ENCODE measurements at places on chromosomes 2 and 18.
A peak's percentile ranks its signal among the peaks of the same experiment; 100 is the strongest.

GRCh38 chr2:112204411-112204810, 50.4 kb downstream of the ZC3H8 start:
- DNase-seq, result peak; percentile 14

DNA sequence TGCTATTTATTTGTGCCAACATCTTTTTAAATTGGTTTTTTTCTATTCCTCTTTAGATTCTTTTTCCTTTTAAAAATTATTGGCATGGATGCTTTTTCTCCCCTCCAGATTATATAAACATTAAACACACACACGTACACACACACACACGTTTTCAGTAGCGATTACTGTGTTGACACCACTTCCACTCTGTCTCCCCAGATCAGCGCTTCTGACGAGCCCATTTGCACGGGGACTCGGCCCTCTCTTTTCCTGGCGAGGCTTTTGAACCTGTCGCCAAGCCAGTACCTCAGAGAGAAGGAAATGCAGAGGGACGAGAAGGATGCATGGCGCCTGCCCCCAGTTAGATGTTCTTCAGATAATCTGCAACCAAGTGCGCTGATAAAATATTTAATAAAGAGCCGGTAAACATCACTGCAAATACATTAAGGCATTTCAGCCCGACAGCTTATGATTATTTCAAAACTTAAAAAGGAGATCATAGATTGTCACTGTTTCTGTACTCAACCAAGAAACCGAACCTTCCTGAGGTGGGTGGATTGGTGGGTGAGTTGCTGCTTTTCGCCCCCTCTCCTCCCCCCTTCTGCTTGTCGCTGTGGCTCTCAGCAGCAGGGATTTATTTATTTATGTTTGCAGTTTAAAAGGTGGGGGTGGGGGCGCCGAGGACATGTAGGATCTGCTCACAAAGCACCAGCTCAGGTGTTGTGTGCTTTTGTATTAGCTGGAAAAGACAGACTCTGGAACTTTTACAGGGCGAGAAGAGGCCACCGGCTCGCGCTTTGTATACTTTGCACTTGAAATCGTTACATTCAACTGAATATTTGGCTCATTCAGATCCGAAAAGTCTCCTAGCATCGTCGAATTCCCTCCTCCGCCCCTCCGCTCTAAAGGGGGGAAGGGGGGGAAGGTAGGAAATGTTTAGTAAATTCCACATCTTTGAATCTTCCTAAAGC, 787 bp upstream of the TBR1 start:
- DNase-seq, result peak; percentile 14

- no peak for DNase-seq
These were observed 318.1 kb upstream of the EPAS1 start for GRCh38 chr2:45979065-45979464.

DNA sequence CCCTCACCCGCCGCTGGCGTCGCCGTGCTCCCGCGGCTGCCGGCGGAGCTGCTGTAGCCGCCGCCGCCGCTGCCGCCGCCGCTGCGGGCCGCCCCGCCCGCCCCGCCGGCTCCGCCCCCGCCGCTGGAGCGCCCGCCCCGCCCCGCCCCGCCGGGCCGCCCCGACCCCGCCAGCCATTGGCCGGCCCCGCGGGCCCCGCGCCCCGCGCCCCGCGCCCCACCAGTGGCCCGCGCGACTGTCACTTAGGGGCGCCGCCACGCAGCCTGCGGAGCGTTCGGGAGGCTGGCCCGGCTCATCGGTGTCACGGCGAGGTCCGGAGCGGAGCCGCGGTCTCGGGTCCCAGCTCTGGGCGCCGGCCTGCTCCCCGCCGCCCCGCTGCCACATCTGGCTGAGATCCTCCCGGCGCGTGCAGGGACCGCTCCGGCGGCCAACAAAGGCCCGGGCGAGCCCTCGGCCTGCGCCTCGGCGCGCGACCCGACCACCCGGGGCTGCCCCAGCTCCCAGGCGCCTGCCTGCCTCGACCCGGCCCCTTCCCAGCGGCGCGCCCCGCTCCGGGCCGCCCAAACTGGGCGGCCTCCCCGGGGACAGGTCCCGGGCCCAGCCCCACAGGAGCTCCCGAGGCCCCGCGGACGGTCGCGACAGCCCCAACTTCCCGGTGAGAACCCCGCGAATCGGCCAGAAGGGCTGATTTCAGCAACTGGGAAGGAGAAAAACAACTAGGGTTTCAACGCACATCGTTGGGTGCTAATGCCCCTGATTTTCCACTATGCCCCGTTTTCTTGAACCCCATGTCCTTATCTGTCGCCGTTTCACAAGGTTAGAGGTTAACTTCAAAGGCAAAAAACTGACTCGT, at the start of gene MGAT4A:
Gene MGAT4A, minus strand, starts transcription at position 92 of the 853 bp plus-strand sequence. CDS start 4,800 bp downstream, outside the sequence.
- DNase-seq, result peak; percentile 47

GRCh38 chr18:22613788-22614187, 196.1 kb upstream of the CTAGE1 start:
- DNase-seq, result no peak

DNA sequence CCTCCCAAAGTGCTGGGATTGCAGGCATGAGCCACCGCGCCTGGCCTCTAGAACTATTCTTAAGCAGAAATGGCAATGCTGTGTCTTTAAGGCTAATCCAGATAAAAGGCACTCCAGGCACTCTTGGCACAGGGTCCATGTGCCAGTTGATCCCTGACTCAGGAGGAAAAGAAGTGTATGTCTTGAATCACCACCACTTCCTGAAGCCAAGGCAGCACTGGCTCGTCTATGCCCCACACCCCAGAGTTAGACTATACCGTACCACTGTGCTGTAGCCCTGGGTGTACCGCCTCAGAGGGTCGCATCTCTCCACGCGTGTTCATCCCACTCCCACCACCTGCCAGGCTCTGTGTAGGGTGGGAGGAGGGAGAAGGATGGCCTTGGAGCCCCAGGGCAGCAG, 9.0 kb downstream of the TNFRSF11A start:
- no peak for DNase-seq

DNA sequence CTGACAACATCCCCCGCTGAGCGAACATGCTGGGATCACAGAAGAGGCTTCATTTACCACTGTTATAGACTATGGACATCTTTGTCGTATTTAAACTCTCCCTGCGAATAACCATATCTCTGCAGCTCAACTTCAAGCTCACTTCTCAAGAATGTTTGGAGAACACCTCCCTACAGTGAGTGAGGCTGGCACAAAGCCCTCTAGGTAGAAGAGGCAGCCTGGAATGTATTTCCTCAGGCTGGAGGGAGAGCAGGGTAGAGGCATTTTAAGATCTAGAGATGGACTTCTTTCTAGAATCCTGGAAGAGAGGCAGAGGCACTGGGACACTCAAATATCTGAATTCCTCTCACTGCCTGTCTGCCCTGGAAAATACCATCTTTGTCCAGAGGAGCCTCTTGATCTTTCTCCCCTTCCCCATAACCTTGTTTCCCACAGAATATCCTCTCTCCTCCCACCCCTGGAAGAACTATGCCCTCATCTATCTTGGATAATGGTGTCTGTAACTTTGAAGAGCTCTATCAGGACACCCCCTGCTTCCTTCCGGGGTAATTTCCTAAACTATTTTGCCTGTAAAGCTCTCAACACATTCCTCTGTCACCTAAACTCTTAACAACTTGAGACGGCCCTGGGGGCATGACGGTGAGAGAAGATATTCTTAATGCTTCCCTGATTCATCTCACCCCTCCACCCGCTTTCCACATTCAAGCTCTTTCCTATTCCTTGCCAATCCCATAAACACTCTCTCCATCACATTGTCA, 2.4 kb upstream of the ANTXR1 start:
- DNase-seq, result no peak

GRCh38 chr2:118974103-118974993, 32.4 kb downstream of the MARCO start:
- no peak for DNase-seq

- DNase-seq, result no peak
These were observed 689.0 kb upstream of the FSHR start for GRCh38 chr2:49843314-49843713.

DNA sequence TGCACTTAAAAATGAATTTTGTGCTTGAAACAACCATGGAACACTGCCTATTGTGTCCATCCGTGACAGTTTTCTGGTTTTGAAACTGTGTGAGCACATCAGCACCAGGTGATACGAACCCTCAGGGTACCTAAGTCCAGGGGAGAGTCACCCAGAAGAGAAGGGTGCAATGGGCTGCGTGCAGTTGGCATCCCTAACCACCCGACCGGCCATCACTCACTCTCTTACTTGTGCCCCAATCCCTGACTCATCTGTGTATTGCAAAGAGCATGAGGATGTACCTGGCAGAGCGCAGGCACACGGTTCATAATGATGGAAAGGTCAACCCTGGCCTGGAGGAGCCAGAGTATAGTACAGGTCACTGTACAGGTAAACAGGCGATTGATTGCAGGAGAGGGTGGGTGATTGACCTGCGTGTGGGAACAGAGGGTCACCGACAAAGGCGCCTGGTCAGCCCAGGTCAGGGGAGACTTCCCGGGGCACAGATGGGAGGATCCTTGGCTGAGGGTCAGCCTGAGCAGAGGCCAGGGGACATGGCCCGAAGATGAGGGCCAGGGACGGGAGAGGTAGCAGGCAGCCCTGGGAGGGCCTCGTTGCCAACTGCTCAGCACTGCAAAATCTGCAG, 160.3 kb downstream of the SEPTIN10 start:
- DNase-seq, result no peak

DNA sequence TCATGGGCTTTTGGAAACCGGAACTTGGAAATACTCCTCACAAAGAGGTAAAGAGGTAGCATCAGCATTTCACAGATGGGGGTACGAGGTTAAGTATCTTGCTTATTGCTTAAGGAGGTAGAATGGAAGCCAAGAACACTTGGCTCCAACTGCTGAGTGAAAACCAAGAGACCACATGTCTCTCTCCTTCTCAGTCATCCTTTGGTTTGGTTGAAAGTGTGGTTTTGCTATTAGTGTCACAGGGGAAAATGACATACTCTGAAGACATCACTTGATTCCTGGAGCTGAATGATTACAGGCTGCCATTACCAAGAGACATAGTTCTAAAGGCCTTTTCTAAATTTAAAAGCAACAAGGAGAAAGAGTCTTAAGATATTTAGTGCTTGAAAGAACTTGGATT, 41.5 kb downstream of the ANTXR1 start:
- no peak for DNase-seq

GRCh38 chr2:20483194-20483895, 36.5 kb downstream of the RHOB start:
- DNase-seq, result no peak

GRCh38 chr2:18050001-18050400, 171.5 kb downstream of the KCNS3 start:
- DNase-seq, result no peak

- DNase-seq, result no peak
These were observed 246.6 kb downstream of the SETBP1 start for GRCh38 chr18:44927127-44927849.

GRCh38 chr2:188878716-188879115, 95.5 kb upstream of the COL3A1 start:
- DNase-seq, result no peak

DNA sequence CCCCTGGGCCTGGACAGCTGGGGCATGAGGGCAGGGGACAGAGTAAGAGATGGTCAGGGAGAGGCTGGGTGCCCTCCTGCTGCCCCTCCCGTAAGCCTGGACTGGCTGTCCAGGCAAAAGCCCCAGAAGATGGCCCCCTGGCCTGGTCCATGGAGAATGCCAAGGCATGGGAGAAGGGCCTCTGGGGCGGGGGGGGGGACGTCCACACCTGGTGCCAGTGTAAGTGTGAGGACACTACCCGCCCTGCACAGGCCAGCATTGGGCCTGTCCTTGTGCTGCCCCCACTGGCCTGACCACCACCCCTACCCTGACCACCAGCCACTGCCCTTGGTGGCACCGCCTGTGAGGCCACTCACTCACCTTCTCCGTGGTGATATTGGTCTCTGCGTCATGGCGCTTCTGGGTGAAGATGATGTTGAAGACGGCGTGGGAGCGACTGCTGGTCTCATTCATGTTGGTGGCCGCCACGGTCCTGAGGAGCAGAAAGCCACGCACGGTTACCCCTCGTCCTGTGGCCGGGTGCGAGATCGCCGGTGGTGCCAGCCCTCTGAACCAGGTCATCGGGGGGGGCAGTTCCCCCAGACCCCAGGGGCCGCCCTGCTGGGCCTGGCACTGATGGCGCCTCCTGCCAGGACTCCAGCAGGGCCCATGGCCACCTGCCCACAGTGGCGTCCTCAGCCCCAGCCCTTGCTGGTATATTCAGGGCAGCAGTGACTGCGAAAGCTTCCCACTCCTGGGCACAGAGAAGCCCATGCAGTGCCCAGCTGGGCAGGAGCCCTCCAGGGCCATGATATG, 35.2 kb downstream of the KIF1A start:
- no peak for DNase-seq

- no peak for DNase-seq
These were observed 189.2 kb downstream of the OSR1 start for GRCh38 chr2:19169134-19169768.

DNA sequence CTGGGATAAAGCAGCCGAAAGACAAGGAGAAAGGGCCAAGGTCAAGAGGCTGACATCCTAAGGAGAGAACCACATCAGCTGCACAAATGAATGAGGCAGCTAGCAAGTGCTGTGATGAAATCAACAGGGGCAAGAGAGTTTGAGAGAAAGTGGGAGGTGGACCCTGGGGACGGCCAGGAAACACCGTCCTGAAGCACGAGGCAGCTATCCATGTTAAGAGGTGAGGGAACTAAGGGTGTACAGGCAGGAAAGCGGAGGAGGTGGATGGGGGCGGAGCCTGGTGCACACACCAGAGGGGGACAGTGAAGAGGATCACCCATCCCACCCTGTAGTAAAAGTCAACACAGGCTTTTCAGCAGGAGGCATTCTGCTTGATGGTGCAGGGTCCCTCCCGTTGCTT, 52.4 kb downstream of the HDLBP start:
- no peak for DNase-seq

GRCh38 chr2:25131567-25132298, 36.6 kb downstream of the POMC start:
- no peak for DNase-seq

DNA sequence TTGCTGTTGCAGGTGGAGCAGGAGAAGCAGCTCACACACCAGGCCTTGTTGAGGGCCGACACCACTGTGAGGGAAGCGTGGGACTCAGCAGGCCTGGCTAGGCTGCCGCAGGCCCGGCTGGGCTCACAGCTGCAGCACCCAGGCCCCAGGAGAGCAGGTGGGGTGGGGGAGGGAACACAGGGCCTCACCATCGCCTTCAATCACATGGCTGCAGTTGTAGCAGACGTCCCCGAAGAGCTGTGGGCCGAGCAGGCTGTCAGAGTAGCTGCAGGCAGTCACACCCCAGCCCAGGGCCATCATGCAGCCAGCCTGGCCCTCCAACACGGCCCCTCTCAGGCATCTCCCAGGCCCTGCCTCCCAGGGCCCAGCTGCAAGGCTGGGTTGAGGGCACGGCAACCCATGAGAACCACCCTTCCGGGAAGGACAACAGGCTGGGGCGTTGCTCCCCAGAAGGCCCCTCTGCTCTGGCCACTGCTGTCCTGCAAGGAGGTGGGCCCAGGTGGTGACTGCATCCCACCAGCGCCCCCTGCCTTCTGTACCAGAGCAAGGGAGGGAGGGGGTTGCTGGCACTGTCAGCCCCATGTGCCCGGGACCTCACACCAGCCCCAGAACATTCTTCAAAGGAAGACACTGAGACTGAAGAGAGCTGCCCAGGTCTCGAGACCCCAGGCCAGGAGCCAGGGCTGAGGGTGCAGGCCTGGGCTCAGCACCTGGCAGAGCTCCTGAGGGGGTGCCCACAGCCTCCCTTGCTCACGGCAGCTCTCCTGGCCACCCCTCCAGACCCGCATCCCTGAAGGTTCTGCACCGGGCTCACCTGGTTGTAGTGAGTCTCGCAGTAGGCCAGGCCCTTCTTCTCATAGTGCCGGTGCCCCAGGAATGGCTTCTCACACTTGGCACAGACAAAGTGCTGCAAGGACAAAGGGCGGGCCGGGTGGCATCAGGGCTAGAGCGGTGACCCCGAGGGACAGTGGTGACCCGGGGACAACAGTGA, 5.6 kb upstream of the GPR17 start:
- DNase-seq, result peak; percentile 10

GRCh38 chr18:6366776-6367175, 47.9 kb downstream of the L3MBTL4 start:
- no peak for DNase-seq

All from cerebellar cortex (tissue), 1 donor.